ENCODE measurements at places on chromosomes 2 and 18.

DNA sequence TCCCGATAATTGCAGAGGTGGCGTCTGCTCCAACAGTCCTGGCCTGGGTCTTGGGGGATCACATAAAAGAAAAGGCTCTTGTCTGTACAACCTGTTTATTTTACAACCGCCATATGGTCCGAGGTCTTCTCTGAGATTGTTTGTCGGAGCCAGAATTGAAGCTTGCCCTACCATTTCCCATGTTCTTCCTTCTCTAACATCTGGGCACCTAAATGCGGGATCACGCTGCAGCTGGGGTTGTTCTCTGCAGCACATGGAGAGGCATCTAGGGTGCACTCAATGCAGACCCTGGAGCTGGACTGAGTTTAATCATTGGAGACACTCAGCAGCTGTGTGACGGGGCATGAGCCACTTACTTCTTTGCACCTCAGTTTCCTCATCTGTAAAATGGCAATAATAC is 107.7 kb downstream of the ACKR3 start:
- DNase-seq, result no peak

- no peak for DNase-seq
Measured at GRCh38 chr2:123826729-123827271, 198.3 kb upstream of the CNTNAP5 start.

- DNase-seq, result no peak
Measured at GRCh38 chr2:128622371-128622770, 303.7 kb upstream of the HS6ST1 start.

- DNase-seq, result no peak
Measured at GRCh38 chr18:70672581-70672980, 383.7 kb downstream of the SOCS6 start.

- DNase-seq, result no peak
Measured at GRCh38 chr2:124755386-124755785, 730.3 kb downstream of the CNTNAP5 start.

DNA sequence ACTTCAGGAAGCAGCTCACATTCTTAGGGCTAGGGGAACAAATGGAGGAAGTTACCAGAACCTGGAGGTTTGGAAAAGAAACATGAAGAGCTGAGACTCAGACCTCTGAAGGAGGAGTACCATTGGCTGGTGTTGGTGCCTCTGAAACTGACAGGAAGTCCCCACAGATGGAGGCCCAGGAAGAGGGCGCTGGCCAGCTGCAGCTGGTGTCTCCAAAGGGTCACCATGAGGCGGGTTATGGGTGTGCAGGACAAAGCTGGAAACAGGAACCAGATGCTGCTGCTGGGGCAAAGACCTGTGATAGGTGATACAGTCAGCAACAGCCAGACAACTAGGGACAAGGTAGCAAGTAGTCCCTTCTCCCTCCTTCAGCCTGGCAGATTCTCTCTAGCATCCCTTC is 136.5 kb upstream of the SERPINE2 start:
- DNase-seq, result no peak

- DNase-seq, result no peak
Measured at GRCh38 chr2:460861-461260, 173.0 kb upstream of the ALKAL2 start.

- DNase-seq, result no peak
Measured at GRCh38 chr2:149004836-149005235, 33.7 kb upstream of the LYPD6B start.

GRCh38 chr18:67035026-67035425 is 431.1 kb upstream of the CDH19 start:
- no peak for DNase-seq

DNA sequence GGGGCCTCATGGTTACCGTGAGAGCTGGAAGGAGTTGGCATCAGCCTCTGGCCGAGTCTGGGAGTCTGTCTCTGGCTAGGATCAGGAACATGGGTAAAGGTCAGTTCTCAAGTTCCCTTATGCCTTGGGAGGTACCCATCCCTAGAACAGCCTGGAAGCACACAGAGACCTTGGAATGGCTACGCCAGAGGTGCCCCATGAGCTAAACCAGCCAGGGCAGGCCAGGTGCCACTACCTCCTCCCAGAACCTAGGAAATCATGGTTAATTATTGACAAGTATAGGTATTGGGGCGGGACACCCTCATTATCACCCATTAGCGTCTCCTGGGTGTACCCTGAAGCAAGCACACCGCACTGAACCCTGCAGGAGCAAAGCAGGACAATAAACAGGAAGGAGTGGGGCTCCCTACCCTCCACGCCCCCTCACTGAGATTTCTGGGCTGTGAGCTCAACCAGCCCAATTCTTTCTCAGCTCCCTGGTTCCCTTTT is 3.0 kb upstream of the ASPRV1 start:
- no peak for DNase-seq

GRCh38 chr2:237361194-237362004 is 52.6 kb downstream of the COL6A3 start:
- DNase-seq, result no peak

- DNase-seq, result no peak
Measured at GRCh38 chr2:45329045-45329677, 281.9 kb downstream of the SRBD1 start.

DNA sequence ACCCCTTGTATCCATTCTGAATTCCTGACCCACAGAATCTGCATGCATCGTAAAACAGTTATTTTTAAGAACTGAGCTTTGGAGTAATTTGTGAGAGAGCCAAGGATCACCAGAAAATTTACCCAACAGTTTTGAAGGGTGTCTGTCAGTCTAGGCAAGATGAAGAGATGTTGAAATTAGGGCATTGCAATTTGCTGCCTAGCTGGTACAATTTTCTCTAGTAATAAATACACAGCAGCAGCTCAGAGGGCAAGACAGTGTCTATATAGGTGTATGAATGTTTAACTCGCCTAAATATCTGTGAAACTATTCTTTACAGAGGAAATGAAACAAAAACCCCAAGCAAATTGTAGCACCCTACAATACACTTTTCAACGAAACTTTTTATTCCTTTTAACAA is 377.8 kb upstream of the POU3F3 start:
- no peak for DNase-seq

- no peak for DNase-seq
Measured at GRCh38 chr2:219621935-219622334, 5.5 kb upstream of the SLC4A3 start.

DNA sequence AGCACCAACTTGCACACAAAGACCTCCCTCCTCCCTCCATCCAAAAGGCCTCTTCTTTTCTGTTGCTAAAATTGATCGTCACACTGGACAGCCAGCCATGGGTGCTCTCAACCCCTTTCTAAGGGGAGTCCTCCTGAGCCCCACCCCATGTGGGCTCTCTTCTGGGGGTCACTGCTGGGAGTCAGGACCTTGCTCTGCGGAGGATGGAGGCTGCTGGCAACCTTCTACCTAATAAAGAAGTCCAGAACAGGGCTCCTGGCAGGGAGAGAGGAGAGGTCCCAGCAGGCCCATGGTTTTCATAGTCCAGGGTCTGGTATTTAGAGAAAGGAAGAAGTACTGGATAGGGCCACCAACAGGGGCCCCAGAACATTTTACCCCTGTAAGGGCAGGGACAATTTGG is 67.6 kb upstream of the OTOS start:
- no peak for DNase-seq

DNA sequence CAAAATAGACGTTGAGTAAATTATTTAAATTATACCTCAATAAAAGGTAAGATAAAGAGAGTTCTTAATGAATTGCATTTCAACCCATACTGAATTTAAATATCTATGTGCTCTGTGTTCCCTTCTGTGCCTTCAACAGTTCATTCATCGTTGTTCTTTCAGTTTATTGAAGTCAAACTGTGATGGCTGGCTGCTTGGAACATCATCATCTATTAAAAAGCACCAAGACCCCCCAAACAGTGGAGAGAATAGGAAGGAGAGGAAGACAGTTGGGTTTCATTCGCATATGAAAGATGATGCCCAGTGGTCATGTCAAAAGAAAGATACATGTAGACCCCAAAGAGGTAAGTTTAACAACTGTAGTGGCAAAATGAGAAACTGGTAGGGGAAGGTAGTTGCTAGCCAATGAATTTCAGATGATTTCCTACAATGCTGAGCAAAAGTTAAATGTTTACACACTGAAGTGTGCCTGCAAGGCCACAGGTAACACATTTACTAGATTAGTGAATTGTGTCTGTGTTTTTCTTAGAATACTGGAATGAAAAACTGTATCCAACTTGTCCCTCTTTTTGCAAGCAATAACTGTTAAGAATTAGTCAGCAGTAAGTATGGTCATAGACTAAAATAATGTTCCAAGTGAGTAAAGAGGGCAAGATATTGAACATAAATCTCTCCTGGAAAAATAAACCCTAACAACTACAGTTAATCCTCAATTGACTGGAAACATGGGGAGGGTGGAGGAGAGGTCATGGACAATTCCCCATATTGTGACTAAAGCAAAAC is 331.3 kb downstream of the KIAA1328 start:
- DNase-seq, result no peak

GRCh38 chr18:62583376-62583775 is 60.6 kb downstream of the ZCCHC2 start:
- DNase-seq, result no peak

GRCh38 chr2:100012561-100012960 is 129.8 kb downstream of the AFF3 start:
- DNase-seq, result no peak

Measured in hypothalamus (tissue), 51 donors.